ENCODE measurements at places on chromosomes 1 and 21.

GRCh38 chr1:158285756-158286241, 3.9 kb upstream of the CD1C start:
- no peak for DNase-seq

- DNase-seq: no peak
Measured at GRCh38 chr1:158019171-158019868, 25.9 kb downstream of the KIRREL1 start.

DNA sequence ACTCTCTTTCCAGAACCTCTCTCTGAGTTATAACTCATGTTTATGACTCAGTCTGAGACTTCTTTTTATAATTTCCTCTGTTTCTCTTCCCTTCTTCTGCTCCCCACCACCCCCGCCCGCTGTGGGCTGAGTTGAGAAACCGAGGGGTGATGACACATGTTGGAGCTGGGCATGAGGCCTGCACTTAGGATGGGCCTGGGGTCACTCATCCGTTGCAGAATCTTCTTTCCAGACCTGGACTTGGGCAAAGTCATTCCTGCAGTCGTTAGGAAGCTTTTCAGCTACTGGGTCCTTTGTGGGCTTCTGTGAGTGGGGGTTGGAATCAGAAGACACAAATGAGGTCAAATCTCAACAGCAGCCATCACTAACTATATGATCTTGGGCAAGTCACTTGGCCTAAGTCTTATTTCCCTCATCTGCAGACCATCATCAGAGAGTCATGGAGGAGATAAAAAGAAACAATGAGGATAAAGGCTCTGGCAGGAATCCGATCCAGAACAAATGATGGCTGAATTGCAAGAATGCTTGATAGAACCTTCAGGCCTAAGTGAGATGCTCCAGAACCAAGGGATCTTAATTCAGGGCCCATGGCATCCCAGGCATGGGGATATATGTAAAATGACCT, 53.4 kb downstream of the RPS6KA1 start:
- DNase-seq: no peak

DNA sequence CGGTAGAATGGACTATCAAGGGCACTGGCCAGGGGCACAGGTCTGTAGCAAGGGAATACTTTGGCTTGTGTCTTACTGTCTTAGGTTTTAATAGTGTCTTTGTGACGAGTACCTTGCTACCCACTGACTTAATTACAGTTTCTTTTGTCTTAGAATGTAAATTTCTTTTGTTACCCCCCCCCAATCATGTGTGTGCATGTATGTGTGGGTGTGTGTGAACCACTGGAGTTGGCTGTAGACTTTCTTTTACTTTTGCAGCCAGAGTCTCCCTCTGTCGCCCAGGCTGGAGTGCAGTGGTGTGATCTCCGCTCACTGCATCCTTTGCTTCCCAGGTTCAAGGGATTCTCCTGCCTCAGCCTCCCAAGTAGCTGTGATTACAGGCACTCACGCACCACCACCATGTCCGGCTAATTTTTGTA, 61.8 kb upstream of the CLDN14 start:
- no peak for DNase-seq

GRCh38 chr1:109667452-109668122, at the start of gene GSTM2:
TSS of gene GSTM2 (plus strand) at chr1:109668057. CDS start at chr1:109668116, 59 bp downstream.
- peak; percentile 55 for DNase-seq

Measured in T-helper 1 cell (primary cell).